ENCODE measurements at places on chromosomes 7 and 10.
A peak's percentile ranks its signal among the peaks of the same experiment; 100 is the strongest.

GRCh38 chr7:99112097-99112496, 31.8 kb downstream of the SMURF1 start:
- no peak for DNase-seq

- no peak for DNase-seq
These were observed 1.0 kb downstream of the TWIST1 start for GRCh38 chr7:19116121-19117090.

- DNase-seq = no peak
These were observed 1.7 kb upstream of the ANKRD22 start for GRCh38 chr10:88853155-88853881.

DNA sequence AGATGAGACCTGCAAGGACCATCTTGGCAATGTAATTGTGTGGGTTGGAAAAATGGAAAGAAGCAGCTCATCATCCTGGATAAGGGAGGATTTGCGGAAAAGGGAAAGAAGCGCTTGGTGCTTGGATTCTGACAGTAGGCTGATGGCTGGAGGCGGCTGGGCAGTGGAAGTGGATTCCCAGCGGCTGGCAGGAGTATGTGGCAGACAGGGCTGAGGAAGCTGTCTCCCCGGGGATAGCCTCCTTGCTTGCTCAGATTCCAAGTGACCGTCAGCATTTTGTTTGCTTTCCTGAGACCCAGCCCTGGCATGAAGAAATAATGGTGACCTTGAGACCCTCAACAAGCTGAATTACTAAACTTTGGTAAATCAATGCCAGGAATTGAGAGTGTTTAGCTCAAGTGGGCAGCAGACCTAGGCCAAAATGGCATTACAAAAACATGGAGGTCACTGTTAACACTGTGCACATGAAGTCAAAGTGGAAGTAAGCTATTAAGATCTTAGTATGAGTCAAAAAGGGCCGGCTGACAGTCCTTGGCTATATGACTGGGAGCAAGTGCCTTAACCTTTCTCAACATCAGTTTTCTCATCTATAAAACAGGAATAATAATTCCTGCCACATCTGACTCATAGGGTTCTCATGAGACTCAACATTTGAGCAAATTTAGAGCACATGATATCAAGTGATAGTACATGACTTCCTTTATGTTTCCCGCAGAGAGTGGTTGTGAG, 21.3 kb downstream of the SLC25A28 start:
- no peak for DNase-seq

DNA sequence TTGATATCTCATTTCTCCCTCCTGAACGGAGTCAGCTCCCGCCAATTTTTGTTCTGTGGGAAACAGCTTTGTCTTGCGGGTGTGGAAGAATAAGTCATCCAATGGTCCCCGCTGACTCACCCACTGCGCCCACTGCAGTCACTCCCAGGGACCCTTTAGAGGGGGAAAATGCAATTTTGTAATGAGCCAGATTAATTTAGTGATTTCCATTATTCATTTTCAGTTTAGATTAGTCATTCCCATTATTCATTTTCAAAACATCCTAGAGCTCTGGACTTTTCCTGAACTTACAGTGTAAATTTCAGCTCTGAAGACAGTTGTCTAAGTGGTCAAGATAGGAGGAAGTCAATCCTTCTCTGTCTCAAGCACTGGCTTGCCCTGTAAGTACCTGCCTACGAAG, 154.9 kb upstream of the TMEM72 start:
- DNase-seq = no peak

DNA sequence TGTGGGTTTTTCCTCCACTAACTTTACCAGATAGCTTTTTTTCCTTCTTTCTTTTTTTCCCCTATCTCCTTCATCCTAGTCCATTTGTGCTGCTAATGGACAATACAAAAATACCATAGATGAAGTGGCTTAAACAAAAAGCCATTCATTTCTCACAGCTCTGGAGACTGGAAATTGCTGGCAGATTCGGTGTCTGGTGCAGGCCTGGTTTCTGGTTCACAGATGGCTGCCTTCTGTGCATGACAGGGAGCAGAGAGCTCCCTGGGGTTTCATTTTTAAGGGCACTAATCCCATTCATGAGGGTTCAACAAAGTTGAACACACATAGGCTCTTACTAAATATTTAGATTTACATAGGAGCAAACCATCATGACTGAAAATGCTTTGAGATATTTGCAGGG, 467.4 kb downstream of the TYW1 start:
- no peak for DNase-seq

- peak; percentile 49 for DNase-seq
These were observed 78.0 kb downstream of the PRKAG2 start for GRCh38 chr7:151798851-151799448.

- peak; percentile 63 for DNase-seq
These were observed 3.6 kb downstream of the ADCK2 start for GRCh38 chr7:140676306-140676705.

GRCh38 chr10:34017281-34017680, 682.8 kb upstream of the NRP1 start:
- no peak for DNase-seq

Measured in Peyer's patch (tissue), 4 donors.